ENCODE measurements at places on chromosomes 1 and 21. TPM values are rescaled to one million over a fixed set of nuclear protein-coding genes. Genes with fewer than 3 reads are reported as not detected.

NUP210L gene
- not detected for polyA plus RNA-seq

- no peak for DNase-seq
Observed at GRCh38 chr1:89615676-89616598, 17.0 kb upstream of the LRRC8C start.

DNA sequence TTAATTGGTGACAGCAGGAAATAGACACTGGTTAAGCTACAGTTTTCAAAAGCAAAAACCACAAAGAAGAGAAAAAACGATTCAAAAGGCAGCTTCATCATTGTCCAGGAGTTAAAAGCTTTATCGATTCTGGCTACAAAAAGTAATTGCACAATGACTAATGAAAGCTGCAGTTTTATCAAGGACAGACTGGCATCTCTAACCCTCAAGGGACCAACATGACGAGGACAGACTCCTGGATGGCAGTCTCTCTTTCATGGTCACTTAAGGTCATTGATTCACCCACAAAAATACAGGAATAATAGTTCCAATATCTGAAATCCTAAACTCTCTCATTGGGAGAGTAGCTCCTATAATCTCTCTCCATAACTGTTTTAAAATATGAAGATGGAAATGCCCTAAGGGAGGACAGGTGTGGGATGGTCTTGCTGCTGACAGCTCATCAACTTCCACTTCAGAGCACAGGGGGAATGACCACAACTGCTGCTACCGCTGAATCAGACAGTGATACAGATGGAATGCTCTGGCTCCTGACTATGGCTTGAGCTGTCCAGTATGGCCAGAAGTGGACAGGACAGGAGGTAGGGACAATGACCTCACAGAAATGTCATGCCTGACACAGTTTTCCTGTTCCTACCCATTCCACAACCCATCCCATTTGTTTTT is 17.4 kb upstream of the CPLANE2 start:
- DNase-seq = no peak

DNA sequence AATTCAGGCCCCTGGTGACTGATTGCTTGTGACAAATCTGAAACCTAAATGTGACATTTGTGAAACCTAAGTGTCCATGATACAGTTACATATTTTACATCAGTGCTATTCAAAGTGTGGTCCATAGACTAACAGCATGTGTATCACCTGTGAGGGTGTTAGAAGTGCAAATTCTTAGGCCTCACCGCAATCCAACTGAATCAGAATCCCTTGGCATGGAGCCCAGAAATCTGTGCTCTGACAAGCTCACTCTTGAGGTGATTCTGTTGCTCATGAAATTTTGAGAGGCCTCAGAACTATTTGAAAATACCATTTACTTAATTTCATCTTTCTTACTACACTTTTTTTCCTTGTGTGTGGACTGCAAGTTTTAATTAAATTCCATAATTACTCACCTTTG is 587.9 kb downstream of the ADGRL2 start:
- DNase-seq = no peak

GRCh38 chr1:153733970-153734369 is 6.1 kb downstream of the INTS3 start:
- DNase-seq = no peak
